Inflammatory macrophage treated with lipopolysaccharide for 4 hours (primary cell): ENCODE measurements at places on chromosomes 12 and 14.

DNA sequence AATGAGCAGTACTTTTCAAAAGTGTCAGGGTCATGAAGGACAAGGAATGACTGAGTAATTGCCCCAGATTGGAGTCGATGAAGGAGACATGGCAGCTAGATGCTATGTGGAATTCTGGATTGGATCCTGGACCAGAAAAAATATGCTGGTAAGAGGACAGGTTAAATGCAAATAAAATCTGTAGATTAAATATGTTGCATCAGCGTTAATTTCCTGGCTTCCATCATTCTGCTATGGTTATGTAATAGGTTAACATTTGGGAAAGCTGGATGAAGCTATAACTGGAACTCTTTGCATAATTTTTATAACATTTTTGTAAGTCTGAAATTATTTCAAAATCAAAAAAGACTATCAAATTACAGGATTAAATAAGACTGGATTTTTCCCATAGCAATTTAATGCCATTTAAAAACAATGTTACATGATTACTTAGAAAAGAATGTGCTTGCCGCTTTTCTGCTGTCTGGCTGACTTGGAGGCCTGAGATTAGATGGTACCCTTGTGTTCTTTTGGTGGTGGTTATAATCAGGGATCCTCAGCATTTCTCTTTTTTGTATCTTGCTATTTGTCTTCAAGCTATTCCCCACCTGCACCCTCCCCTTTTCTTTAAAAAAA is 65.1 kb downstream of the FBXW8 start:
- DNase-seq = no peak

DNA sequence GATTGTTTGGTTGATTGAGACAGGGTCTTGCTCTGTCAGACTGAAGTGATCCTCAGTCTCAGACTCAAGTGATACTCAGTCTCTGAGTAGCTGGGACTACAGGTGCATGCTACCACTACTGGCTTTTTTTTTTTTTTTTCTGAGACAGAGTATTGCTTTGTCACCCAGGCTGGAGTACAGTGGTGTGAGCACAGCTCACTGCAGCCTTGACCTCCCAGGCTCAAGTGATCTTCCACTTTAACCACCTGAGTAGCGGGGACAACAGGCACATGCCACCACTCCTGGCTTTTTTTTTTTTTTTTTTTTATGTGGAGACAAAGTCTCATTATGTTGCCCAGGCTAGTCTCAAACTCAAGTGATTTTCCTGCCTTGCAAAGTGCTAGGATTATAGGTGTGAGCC is 31.8 kb downstream of the CPSF2 start:
- no peak for DNase-seq

DNA sequence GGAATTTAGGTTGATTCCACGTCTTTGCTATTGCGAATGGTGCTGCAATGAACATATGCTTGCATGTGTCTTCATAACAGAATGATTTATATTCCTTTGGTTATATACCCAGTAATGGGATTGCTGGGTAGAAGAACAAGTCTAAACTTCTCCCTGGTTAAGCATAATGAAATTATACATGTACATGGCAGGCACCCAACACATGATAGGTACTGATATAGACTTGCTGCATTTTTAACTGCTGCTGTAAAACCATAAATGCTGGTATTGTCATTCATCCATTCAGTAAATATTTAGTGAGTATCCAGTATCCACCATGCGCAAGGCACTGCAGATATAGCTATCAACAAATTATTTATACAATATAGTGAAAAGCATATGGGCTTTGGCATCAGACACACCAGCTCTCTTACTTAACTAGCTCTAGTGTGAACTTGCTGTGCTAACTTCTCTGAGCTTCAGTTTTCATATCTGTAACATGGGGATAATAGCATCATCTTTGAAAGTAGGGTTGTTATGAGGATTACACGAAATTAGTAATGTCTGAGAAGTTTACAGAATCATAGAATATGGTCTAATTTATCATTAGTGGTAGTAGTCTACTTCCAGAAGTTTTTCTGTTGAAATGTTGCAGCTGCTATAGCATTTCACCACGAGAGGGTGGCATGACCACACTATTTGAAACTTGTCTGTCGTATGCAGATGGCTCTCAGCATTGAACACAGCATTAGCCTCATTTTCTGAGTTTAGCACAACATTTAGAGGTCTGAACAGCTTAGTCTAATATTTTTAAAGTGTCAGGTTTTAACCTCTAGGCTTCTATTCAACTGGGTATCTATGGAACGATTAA is 32.0 kb upstream of the SEL1L start:
- DNase-seq = peak; percentile 1

DNA sequence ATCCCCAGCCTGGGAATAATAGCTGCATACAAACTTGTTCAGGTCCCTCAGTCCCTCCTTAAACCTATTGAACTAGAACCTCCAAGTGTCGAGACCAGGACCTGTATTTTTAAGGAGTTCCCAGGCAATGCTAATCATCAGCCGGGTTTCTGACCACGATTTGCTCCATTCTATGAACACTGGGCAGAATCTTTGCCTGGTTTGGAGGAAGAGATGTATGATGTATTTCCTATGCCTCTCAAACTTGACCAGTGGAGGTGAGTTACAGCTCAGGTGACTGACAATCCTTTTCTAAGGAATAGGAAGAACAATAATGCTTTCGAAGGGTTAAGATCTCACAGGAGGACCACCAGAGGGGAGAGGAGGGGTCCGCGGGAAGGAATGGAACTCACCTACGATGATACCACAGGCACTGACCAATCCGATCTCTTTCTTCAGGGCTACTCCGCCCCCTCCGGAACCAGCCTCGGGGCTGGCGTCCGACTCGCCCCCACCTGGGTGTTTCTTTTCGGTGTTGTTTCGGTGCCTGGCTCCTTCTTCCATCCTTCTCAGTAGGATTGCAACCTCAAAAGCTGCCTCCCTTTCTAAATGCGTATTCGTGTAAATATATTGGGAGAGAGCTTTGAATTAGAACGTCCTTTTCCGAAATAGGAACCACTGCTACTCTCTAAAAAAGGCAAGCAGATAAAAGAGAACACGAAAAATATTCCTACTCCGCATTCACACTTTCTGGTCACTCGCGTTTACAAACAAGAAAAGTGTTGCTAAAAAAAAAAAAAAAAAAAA is 895 bp downstream of the SLC7A8 start:
- no peak for DNase-seq

DNA sequence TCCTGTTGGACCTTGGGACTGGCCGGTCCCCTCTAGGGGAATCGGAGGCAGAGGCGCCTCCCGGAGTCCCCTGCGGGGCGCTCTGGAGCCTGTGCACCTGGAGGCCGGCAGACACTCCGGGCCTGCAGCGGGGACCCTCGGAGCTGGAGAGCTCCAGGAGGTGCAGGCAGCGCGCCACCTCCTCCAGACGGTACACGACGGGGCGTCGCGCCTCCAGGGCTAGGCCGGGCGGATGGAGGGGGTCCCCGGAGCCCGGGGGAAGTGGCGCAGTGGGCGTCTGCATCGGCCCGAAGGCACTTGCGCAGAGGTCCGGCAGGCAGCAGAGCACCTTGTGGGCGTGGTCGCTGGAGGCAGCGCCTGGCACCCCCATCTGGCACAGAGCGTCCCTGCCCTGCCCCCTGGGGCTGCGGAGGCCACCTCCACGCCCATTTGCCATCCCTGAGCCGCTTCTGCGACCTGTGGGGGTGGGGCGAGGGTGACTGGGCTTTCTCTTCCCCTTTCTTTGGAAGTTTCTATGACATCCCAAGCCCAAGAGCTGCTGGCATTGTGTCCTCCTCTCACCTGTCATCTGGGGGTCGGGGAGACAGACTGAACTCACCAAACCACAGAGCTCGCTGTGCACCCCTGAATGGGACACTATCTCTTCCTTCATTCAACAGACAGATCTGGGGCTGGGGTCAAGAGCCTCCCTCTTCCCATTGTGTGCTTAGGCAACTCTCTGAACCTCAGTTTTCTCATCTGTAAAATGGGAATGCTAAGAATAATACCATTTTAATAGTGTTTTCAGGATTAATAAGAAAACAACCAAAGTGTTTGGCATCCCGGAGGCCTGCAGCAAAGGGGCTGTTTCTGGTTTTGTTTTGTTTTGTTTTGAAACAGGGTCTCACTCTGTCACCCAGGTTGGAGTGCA is 37.5 kb upstream of the CORO1C start:
- peak; percentile 59 for DNase-seq

- no peak for DNase-seq
Observed at GRCh38 chr12:59452746-59453145, 143.1 kb upstream of the SLC16A7 start.

DNA sequence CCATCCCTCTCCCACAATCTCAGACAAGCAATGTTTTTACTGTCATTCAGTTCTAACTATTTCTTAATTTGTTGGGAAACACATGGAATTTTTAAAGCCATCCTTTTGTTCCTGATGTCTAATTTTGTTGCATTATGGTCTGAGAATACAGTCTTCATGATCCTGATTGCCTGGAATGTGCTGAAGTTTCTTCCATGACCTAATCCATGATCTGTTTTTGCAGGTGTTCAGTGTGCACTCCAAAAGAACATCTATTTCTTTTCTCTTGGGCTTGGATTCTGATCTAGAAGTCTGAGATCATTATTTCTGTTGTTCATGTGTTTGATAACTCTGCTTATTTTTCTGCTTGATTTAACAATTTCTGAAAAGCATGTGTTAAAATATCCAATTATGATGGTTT is 43.2 kb upstream of the PHC1 start:
- no peak for DNase-seq
